Hepatocyte (in vitro differentiated cells): ENCODE measurements at places on chromosomes 12 and 14.
A peak's percentile ranks its signal among the peaks of the same experiment; 100 is the strongest.

DNA sequence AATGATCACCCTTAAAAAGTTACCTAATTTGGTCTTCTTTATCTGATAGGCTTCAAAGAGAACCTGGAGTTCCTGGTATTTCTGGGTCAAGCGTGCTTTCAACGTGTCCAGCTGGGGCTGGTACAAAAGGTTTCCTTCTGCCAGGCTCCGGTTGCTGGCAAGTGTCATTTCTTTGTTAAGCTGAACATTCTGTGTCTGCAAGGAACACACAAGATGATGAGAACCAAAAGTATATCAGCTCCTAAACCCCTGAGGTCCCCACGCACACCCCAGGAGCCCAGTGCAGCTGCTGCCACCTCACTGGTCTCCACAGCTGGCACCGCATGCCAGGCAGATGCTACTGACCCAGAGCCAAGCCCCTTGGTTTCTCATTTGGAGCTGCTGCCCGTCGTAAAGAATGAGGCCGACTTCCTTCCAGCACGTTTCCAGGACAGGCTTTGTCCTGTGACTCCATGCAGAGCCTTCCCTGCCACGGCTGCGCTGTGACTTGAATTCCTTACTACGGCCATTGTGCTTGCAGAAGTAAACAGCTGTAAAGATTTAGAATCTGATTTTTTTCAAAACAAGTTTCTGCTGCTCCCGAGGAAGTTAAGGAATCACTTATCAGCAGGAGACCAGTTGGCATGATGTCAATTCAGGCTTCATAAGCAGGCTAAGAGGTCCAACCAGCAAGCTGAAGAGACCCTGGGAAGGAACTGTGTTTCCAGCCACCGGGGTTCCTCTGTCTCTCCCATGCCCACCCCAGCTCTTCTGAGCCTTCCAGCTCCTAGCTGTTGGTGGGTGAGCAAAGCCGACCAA is 24.9 kb downstream of the VPS37B start:
- peak overlapping the region; percentile 93 for H3K27ac ChIP-seq
- DNase-seq = peak; percentile 70
- H3K4me3 ChIP-seq = no peak overlapping the region
- no peaks in the 10 kb centered on the region for H3K27me3 ChIP-seq
- H3K4me1 ChIP-seq = peaks cover 40% of the 10 kb centered on the region

DNA sequence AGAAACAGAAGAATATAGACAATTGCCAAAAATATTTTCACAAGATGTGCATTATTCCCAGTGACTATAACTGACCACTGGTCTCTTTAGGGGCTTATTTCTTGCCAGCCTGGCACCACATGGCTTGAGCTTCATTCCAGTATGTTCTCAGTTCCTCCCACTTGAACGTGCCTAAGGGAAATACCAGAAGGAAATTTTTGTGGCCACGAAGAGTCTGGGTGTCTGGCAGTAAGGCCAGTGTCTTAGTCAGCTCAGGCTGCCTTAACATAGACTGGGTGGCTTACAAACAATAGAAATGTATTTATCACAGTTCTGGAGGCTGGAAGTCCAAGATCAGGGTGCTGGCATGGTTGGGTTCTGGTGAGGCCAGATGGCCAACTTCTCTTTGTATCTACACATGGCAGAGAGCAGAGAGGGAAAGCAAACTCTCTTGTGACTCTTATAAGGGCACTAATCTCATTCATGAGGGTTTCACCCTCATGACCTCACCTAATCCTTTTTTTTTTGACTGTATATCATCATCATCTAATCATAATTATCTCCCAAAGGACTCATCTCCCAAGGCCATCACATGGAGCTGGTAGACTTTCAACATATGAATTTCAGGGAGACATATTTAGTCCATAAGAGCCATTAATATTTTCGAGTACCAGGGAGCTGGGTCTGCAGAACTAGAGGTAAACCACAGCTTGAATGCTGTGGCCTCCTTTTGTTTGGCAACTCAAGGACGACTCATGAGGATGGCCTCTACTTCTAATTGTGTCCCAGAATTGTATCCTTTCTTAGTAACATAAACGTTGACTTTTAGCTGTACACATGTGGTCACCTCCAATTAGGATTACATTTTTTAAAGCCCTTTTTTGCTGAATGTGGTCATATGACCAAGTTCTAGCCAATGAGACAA is 5.1 kb upstream of the SMOC1 start:
- H3K4me3 ChIP-seq = no peak overlapping the region
- no peaks in the 10 kb centered on the region for H3K4me1 ChIP-seq
- no peak for DNase-seq
- no peak overlapping the region for H3K27ac ChIP-seq

GRCh38 chr14:35879654-35880249 is 53.6 kb downstream of the BRMS1L start:
- no peak for DNase-seq
- no peaks in the 10 kb centered on the region for H3K27me3 ChIP-seq
- no peak overlapping the region for H3K27ac ChIP-seq
- no peaks in the 10 kb centered on the region for H3K36me3 ChIP-seq
- peaks cover 12% of the 10 kb centered on the region for H3K4me1 ChIP-seq

- H3K36me3 ChIP-seq = no peaks in the 10 kb centered on the region
- H3K4me1 ChIP-seq = no peaks in the 10 kb centered on the region
- no peak overlapping the region for H3K27ac ChIP-seq
- no peak for DNase-seq
- H3K27me3 ChIP-seq = no peaks in the 10 kb centered on the region
- no peak overlapping the region for H3K4me3 ChIP-seq
Measured at GRCh38 chr12:67540920-67541624, 107.5 kb upstream of the DYRK2 start.

DNA sequence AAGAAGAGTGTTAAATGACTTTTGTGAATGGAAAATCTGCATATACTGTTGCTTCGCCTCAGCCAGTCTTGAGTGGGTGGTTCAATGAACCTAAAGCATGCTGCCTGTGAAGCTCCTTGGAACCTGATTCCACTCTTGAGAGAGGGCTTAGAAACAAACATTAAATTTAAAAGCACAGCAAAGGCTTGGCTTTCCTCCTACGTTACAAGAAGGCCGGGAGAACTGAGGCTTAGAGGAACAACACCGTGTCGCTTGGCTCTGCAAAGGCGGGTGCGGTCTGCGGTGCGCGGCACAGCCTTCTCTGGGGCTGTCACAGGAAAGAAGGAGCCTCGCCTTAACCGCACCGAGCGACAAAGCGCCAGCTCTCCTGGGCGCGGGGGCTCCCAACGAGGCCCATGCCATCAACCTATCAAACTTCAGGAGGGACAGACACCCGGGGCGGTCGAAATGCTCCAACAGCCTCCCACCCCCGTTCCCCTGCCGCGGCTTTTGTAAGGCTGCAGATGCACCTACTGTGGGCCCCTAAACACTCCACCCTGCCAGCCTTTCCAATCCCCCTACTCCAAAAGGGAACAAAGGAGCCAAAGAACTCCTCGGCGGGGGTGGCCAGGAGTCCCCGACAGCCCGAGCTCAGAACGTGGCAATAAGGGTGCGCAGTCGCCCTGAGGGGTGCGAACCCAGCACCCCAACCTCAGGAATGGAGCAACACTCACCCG is 729 bp downstream of the OSBPL8 start:
- H3K27me3 ChIP-seq = no peaks in the 10 kb centered on the region
- peak overlapping the region; percentile 98 for H3K4me3 ChIP-seq
- peaks cover 9% of the 10 kb centered on the region for H3K4me1 ChIP-seq
- DNase-seq = peak; percentile 61
- peak overlapping the region; percentile 99 for H3K27ac ChIP-seq

DNA sequence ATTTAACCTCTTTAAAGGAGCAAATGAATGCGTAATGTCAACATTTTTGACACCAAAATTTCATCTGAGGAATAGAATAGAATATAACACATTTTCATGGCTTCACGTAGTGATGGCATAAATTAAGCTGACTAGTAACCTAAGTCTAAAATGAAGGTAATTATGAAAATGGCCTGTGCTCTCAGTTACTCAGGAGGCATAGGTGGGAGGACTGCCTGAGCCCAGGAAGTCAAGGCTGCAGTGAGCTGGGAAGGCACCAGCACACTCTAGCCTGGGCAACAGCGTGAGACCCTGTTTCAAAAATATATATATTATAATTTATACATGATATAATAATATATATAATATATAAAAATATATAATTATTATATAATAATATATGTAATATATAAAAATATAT is 383.2 kb upstream of the ATP2B1 start:
- no peak overlapping the region for H3K4me3 ChIP-seq
- peak overlapping the region; percentile 68 for H3K27ac ChIP-seq
- no peaks in the 10 kb centered on the region for H3K36me3 ChIP-seq
- H3K4me1 ChIP-seq = peaks cover 9% of the 10 kb centered on the region

DNA sequence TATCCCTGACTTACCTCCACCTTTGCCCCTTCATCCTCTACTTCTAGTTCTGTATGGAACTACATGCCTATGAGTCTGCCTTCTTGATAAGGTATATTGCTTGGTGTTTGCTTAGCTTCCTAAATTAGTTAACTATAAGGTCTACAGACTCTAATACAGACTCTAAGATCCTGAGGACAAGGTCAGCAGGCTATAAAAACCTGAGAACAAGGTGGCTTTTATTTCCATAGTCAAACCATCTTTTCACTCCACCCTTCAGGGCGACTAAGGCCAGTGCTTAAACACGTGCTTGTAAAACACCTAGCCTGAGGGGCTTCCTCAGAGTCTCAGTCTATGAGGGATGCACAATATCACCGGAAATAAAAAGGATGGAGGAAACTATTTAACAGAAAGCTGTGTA is 36.1 kb upstream of the COL2A1 start:
- peaks cover 17% of the 10 kb centered on the region for H3K4me1 ChIP-seq
- H3K4me3 ChIP-seq = no peak overlapping the region
- peak overlapping the region; percentile 3 for H3K27ac ChIP-seq
- DNase-seq = no peak
- no peaks in the 10 kb centered on the region for H3K36me3 ChIP-seq

DNA sequence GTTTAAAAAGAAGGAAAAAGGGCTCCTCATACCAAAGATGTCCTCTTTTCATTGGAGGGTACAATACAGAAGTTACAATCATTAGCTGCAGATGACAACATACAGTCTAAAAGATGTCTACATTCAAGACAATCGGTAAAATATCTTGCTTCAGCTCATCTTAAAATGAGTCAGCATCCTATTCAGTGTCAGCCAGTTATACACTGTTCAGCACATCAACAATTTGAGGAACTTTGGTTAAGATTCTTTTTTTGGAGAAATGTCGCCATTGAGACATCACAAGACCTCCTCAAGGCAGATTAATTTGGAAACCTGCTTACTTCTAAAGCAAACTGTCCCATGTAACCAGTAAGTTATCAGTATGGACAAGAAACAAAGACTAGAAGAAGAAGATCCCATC is 100.7 kb upstream of the SLC38A4 start:
- no peaks in the 10 kb centered on the region for H3K36me3 ChIP-seq
- H3K4me3 ChIP-seq = no peak overlapping the region
- DNase-seq = no peak
- no peak overlapping the region for H3K27ac ChIP-seq

DNA sequence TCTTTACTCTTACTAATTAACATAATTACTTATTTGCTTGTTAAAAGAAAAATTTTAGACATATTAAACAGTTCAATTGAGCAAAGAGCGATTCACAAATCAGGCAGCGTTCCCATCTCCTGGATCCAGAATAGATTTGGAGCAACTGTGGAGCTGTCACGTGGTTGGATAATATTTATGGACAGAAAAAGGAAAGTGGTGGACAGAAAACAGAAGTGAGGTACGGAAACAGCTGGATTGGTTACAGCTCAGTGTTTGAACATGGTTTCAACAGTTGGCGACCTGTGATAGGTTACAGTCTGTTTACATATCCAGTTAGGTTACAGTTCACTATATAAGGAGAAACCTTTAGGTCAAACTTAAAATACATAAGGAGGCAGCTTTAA is 19.7 kb upstream of the FAM234B start:
- H3K4me1 ChIP-seq = no peaks in the 10 kb centered on the region

- H3K4me3 ChIP-seq = no peak overlapping the region
- no peaks in the 10 kb centered on the region for H3K36me3 ChIP-seq
- no peak for DNase-seq
- H3K27me3 ChIP-seq = no peaks in the 10 kb centered on the region
- H3K4me1 ChIP-seq = no peaks in the 10 kb centered on the region
Measured at GRCh38 chr14:53564870-53565269, 391.8 kb downstream of the BMP4 start.

GRCh38 chr12:15688202-15688736 is 100.9 kb downstream of the EPS8 start:
- no peaks in the 10 kb centered on the region for H3K36me3 ChIP-seq
- peaks cover 31% of the 10 kb centered on the region for H3K4me1 ChIP-seq
- no peak for DNase-seq
- H3K27me3 ChIP-seq = no peaks in the 10 kb centered on the region

- H3K36me3 ChIP-seq = no peaks in the 10 kb centered on the region
- no peak overlapping the region for H3K4me3 ChIP-seq
- no peak overlapping the region for H3K27ac ChIP-seq
- H3K27me3 ChIP-seq = no peaks in the 10 kb centered on the region
- no peak for DNase-seq
- no peaks in the 10 kb centered on the region for H3K4me1 ChIP-seq
Measured at GRCh38 chr14:52987514-52987913, 36.7 kb upstream of the FERMT2 start.

DNA sequence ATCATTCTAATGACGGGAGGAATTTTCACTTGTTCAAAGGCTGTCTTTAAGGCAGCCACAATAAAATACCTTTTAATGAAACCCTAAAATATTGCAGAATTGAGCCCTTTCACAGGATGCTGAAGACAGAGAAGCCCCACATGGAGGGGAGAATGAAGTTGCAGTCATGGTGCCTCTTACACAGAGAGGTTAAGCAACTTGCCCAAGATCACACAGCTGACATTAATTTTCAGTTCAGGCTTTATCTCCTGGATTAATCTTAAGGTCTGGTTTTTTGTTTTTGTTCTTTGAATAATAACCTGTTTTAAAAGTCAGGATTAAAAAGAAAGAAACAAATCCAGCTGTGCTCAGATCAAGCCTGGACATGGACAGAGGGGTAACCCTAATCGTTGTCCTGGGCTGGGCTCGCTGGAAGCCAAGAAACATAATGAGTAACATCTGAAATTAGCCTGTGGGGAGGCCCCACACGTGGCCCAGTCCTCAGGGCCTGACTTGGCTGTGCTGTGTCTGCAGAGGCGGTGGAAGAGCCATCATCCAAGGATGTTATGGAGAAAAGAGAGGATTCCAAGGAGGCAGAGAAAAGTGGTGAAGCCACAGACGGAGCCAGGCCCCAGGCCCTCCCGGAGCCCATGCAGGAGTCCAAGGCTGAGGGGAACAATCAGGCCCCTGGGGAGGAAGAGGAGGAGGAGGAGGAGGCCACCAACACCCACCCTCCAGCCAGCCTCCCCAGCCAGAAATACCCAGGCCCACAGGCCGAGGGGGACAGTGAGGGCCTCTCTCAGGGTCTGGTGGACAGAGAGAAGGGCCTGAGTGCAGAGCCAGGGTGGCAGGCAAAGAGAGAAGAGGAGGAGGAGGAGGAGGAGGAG is 8.0 kb downstream of the CHGA start:
- no peak overlapping the region for H3K27ac ChIP-seq
- H3K4me3 ChIP-seq = no peak overlapping the region
- no peaks in the 10 kb centered on the region for H3K27me3 ChIP-seq
- no peaks in the 10 kb centered on the region for H3K4me1 ChIP-seq
- DNase-seq = no peak

DNA sequence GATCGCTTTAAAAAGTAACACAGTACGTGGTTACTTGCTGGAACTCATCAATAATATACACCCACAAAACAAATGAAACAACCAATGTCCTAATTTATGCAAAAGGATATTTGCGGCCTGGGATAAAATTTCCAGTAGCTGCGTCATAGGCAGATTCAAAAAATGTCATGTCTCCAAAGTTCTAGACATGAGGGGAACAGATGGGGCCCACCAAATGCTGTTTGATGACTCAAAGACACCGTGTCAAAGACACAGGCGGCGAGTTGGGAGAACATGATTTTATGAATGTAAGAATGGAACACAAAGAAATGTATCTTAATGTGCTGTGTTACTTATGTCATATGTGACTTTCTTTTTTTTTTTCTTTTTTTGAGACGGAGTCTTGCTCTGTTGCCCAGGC is 34.3 kb upstream of the NCOR2 start:
- no peak for DNase-seq
- H3K27me3 ChIP-seq = no peaks in the 10 kb centered on the region
- H3K27ac ChIP-seq = no peak overlapping the region
- peaks cover 36% of the 10 kb centered on the region for H3K4me1 ChIP-seq
- H3K36me3 ChIP-seq = no peaks in the 10 kb centered on the region
